ENCODE measurements at places on chromosomes 7 and 10. TPM values are rescaled to one million over a fixed set of nuclear protein-coding genes. Genes with fewer than 3 reads are reported as not detected.

Gene FRAT1
- 3.5 TPM for total RNA-seq

Gene FAS
- total RNA-seq, result 6.0 TPM

Gene SLC39A12
- not detected for total RNA-seq

Gene C10orf95
- not detected for total RNA-seq

Gene MKX
- not detected for total RNA-seq

Gene SPDYE2B
- total RNA-seq, result not detected

Gene OPALIN
- total RNA-seq, result not detected
